ENCODE measurements at places on chromosomes 6 and 20.
A peak's percentile ranks its signal among the peaks of the same experiment; 100 is the strongest.

DNA sequence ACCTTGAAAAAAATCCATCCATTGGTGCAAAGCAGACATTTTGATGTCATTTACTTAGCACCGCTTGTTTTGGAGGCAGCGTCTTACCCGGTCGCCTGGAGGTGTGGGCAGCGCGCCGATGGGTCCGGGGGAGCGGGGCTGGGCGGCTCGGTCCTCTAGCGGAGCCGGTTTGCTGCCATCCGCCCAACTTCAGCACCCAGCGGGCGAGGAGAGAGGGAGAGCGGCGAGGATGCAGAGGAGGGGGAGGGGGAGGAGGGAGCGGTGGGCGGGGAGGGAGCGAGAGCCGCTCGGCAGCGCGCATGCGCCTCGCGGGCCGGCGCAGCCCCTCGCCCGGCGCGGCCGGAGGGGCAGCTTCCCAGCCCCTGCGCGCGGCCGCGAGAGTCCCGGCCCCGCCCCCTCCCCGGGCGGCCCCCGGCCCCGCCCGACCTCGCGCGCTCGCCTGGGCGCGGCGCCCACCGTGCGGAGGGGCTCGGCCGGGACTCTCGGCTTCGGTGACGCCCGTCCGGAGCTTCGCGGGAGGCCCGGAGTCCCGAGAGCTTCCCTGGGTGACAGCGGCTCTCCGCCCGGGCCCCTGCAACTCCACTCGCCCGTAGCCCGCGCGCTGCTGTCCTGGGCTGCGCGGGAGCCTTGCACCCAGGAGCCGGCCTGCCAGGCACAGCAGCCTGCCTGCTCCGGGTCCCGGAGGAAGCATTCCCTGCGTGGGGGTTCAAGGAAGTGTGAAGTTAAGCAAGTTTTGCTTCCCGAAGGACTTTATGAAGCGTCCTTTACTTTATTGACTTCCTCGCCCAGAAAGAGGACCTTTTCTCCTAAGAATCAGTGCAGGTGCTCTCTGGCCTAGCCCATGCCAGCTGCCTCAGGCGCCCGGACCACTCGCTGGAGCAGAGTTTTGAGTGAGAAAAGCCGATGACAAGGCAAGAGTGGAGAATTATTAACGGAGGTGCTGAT is at the start of gene RGS17:
Gene RGS17, minus strand, starts transcription at position 246 of the 945 bp plus-strand sequence. CDS start 87,264 bp downstream, outside the sequence.
- DNase-seq: no peak

DNA sequence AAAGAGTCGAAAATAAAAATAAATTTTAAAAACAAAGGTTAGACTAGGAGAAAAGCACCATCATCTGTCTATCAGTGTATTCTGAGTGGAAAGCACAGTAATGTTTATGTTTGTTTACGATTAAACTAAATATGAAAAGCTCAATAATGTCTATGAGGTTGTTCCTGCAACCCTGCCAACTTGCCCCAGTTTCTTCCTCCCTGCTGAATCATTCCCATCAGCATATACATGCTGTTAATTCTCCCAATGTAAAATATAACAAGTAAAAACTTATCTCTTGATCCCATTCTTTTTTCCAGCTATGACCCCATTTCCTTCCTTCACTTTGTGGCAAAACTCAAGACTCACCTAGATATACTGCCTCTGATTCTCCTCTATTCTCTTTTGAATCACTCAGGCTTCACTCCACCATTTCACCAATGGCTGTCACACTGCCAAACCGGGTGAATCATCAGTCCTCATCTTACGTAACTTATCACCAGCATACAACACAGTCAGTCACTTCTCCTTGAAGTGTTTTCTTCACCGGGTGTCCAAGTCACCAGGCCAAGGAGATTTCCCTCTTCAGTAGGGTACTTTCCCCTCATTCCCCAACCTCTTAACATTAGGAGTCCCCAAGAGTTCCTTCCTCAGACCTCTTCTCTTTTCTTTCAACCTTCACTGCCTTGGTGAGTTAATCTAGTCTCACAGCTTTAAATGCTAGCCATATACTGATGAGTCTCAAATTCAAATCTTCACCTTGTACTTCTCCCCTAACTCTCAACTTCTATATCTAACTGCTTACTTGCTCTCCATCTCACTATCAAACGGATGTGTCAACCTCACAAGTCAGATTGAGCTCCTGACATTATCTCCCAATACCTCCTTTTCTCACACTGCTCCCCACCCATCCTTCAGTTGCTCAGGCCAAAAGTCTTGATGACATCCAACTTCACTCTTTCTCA is 6.2 kb downstream of the TMEM242 start:
- DNase-seq: no peak

DNA sequence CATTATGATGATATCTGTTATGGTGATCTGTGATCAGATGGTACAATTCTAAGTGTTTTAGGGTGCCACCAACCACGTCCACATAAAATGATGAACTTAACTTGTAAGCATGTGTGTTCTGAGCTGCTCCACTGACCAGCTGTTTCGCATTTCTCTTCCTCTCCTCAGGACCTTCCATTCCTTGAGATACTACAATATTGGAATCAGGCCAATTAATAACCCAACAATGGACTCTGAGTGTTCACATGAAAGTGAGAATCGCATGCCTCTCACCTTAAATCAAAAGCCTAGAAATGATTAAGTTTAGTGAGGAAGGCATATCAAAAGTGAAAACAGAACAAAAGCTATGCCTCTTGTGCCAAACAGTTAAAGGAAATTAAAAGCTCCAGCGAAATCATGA is 114.6 kb downstream of the MAN1A1 start:
- no peak for DNase-seq

DNA sequence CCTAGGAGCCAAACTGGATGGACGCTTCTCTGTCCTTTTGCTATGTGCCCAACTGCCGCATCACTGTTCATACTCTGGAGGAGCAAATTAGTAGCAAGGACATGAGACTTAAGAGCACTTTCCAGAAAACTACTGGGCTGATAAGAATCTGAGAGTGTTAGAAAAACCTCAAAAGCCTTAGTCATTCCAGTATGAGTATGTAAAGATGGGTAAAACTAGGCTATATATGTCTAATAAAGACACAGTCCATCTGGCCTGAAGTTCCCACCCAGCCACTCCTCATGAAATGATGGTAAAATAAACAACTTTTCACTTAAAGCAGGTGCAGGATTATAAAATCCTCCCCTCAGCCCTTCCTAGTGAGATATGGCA is 30.6 kb downstream of the SHLD1 start:
- DNase-seq: no peak

GRCh38 chr6:90874931-90875330 is 288.1 kb upstream of the MAP3K7 start:
- DNase-seq: no peak

DNA sequence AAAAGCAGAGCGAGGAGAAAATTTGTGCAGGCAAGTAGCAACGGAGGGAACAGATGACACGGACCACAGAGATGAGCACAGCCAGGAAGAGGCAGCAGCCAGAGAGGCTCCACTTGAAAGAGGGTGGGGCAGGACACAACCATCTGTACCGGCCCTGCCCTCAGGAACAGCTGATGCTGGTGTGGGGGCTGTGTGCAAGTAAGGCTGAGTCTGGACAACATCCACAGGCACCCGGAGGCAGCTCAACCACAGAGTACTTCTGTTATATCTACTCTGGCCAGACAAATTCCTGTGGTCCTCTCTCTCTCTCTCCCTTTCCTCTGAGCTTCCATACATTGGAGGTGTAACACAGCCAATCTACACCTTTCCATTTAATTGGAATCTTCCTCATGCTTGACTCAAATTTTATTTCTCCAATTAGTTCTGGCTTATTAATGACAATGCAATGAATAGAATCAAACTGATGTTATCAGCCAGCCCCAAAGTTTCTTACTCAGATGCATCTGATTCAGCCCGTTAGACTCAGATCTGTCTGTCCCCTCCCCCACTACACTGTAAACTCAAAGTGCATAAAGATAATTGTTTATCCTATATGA is 24.9 kb downstream of the KIF13A start:
- no peak for DNase-seq

GRCh38 chr6:131372535-131372934 is 200.5 kb upstream of the ARG1 start:
- no peak for DNase-seq

GRCh38 chr6:1729750-1730140 is 120.0 kb downstream of the FOXC1 start:
- no peak for DNase-seq

GRCh38 chr6:119344306-119344705 is 5.3 kb downstream of the MAN1A1 start:
- no peak for DNase-seq

DNA sequence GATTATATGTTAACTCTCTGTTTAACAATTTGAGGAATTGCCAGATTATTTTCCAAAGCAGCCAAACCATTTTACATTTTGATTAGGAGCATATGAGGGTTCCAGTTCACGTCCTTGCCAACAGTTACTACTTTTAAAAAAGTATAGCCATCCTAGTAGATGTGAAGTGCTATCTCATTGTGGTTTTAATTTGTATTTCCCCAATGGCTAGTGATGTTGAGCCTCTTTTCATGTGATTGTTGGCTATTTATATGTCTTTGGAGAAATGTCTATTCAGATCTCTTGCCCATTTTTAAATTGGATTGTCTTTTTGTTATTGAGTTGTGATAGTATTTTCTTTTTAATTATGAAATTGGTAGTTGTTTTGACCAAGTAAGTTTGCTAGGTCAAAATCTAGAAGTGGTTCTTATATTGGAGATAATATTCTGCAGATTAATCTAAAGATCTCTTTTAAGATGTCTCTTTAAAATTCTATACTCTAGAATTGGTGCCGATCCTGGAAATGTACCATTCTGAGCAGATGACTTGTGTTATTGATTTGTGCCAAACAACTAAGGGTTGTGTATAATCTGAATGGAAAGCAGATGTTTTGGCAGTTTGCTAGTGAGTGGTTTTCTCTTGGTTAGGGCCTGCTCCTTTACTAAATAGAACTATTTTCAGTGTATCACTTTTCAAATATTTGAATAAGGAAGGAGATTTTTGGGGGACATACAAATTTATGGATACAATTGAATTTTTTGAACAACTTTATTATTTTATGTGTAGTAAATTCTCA is 99.5 kb downstream of the CDKAL1 start:
- no peak for DNase-seq

GRCh38 chr6:144578385-144579350 is 293.5 kb downstream of the UTRN start:
- DNase-seq: no peak

- DNase-seq: no peak
These were observed 90.9 kb downstream of the CEP162 start for GRCh38 chr6:84136364-84137050.

- peak; percentile 2 for DNase-seq
These were observed at the start of gene RCAN2 for GRCh38 chr6:46491201-46491627. TSS of gene RCAN2 (minus strand) at chr6:46491449.

DNA sequence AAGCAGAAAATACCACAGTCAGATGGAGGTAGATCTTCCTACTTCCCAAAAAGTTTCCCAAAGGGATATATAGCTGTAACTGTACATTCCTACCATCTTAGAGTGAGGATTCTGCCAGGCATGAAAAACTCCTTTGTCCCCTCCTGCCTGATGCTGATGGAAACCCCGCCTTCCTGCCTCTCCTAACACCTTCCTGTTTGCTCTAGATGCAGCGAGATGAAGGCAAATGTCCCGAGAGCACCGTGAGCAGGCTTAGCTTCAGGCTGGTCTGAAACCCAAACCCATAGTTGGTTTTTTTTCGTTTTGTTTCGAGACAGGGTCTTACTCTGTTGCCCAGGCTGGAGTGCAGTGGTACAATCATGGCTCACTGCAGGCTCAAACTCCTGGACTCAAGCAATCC is 55.6 kb downstream of the MYB start:
- DNase-seq: no peak

DNA sequence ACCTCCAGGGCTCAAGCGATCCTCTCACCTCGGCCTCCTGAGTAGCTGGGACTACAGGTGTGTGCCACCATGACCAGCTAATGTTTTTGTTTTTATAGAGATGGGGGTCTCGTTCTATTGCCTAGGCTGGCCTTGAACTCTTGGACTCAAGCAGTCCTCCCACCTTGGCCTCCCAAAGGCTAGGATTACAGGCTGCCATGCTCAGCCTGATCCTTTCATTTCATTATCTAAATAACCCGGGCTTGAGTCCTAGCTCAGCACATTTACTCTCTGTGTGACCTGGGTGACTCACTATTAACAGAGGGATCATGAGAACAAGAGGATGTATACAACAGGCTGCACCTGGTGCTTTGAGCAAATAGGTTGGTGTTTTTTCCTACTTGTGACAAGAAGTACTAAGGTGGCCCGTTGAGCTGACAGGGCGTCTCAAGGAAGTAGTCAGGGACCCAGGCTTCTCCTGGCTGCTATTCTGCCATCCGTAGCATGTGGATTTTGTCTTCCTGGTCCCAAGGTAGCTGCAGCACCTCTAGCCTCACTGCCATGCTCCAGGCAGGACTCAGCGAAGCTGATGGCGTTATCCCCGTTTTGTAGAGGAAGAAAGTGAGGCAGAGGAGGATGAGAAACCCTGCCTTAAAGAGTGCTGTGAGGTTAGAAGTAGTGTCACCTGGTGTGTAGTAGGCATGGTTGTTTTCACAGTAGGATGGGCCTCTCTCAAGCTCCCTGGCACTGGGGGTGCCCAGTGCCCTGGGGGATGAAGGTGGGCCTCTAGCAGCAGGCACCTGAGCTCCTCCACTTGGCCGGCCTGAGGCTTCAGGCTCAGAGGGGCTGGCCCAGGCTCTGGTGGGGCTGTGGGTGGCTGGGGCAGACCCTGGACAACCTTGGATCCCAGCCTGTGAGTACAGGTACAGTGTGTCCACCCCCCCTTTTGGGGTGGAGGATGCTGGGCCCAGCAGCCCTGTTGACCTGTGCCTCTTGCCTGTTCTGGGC is 62.4 kb downstream of the ADNP start:
- no peak for DNase-seq

DNA sequence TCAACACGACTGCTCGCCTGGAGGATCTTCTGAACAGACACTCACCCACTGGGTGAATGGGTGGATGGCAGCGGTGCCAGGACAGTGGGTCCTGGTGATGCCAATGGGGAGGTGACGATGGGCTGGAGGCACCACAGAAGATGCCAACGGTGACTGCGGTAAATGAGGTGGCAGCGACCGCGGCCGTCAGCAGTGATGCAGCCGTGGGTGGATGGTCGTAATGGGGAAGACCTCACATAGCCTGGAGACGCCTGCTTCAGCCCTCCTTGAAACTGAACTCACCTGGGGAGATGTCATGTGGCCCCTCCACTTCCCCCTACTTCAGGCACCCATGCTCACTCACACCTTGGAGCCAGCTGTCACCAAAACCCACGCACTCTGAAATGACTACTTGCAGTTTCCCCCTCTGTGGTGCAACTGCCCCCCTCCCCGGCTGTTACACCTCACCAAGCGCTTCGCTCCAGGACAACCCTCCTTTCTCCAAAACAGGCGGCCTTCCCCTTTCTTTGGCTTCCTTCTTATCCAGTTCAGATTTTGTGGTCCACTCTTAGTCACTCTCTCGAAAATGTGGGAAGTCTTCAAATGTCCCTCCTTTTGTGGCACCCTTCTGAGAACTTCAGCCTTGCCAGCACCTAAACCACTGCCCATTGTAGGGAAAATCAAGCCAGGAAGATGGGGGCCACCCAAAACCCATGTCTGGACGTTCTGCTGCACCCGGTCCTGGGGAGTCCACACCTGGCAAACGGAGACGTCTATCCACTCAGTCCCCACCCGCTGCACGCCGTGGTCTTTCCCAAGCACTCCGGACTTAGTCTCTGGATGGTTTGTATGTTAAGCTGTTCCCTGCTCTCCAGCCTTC is 10.4 kb upstream of the ABHD16B start:
- no peak for DNase-seq

Measured in activated CD4-positive, alpha-beta T cell treated with anti-CD3 and anti-CD28 coated beads, Interleukin-2, amount 50 U/mL, for 1 hour (primary cell).